ENCODE measurements at places on chromosomes 6 and 20.

DNA sequence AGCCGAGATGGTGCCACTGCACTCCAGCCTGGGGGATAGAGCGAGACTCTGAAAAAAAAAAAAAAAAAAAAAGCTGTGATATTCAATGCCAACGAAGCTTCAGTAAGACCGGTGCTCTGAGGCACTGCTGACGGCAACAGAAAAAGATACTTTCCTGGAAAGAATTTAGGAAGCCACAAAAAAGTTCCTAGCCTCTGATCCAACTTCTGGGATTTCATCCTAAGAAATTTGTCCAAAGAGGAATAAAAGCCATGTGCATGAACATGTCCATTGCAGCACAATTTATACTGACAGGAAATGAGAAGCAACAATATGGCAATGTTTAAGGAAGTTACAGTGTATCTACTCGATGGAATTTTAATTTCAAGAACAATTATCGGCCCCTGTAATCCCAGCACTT is 24.5 kb upstream of the CARMIL1 start:
- no peak for DNase-seq

GRCh38 chr6:80363501-80364122 is 257.1 kb downstream of the BCKDHB start:
- DNase-seq, result peak; percentile 70

GRCh38 chr6:20211037-20211940 is 980 bp downstream of the MBOAT1 start:
- DNase-seq, result no peak

GRCh38 chr6:130116273-130116672 is 97.9 kb downstream of the L3MBTL3 start:
- DNase-seq, result no peak

- peak; percentile 87 for DNase-seq
These were observed 56.7 kb upstream of the APCDD1L start for GRCh38 chr20:58571693-58572427.

DNA sequence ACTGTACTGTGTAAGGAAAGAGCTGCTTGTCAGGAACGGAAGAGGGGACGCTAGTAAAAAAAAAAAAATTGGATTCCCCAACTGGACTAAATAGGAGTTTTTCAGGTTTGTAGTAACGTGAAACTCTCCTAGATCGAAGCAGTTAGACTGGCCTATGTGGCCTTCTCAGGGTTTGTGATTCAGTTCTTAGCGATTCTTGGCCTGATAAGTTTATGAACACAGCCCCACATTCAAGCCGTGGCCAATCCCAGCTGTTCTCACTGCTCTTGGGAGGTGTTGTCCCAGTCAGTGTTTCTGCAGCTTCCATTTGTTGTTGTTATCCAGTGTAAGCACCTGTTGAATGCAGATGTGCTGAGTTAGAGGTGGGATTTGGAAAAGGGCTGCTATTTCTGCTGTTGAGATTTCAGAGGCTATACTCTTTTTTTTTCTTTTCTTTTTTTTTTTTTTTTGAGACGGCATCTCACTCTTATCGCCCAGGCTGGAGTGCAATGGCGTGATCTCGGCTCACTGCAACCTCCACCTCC is 29.7 kb downstream of the TAF8 start:
- DNase-seq, result no peak

DNA sequence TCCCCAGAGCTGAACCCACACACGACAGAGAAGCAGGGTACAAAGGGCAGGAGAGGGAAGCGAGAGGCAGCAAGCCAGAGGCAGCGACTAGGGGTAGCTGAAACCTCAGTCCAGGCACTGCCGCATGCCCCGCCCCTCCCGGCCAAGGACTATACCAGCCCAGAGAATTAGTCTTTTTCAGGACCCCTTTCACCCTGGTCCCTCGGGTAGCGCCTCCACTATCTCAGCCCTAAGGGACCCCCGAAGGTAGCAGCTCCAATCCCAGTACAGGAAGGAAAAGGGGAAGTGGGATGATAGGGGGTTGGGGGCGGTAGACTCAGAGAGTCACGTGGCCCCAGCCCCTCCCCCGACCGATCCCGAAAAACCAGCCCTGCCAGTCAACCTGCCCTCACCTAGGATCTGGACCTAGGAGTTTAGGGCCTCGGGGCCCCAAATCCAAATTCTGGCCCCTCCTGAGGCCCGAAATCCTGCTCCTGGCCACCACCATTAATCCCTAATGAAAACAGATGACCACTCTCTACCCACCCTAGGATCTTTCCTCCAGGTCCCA is 1.3 kb downstream of the RGL2 start:
- no peak for DNase-seq

DNA sequence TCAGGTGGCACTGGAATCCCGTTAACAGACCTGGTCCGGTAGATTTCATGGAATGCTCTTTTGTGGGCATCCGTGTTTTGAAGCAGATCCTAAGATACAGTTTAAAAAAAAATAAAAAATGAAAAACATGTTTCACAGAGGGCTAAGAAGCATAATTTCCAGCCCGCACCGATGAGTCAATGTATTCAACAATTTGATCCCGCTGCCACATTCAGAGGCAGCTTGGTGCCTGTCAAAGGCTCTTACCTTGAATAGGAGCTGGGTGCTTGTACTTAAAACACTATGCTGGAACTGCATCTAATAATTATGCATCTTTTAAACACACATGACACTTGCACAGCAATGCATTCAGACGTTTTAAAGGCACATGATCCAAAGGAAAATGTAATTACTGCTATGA is 164.8 kb downstream of the SYNE1 start:
- DNase-seq, result peak; percentile 13

DNA sequence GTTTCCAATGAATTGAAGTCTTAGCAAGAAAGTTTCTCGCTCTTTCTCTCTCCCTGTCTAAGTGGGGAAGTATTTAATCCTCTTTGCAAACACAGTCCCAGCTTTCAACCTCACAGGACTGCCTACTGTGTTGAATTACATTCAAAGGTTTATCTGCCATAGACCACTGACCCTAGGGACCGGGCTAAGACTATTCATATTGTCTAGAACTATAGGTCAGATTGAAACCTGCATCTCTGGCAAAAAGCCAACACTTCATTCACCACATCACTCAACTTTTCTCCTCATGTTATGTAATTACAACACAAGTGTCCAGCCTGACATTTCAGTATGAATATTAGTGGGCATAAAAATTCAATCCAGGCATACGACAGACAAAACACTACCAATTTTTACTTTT is 314.7 kb upstream of the RSPO3 start:
- DNase-seq, result no peak

DNA sequence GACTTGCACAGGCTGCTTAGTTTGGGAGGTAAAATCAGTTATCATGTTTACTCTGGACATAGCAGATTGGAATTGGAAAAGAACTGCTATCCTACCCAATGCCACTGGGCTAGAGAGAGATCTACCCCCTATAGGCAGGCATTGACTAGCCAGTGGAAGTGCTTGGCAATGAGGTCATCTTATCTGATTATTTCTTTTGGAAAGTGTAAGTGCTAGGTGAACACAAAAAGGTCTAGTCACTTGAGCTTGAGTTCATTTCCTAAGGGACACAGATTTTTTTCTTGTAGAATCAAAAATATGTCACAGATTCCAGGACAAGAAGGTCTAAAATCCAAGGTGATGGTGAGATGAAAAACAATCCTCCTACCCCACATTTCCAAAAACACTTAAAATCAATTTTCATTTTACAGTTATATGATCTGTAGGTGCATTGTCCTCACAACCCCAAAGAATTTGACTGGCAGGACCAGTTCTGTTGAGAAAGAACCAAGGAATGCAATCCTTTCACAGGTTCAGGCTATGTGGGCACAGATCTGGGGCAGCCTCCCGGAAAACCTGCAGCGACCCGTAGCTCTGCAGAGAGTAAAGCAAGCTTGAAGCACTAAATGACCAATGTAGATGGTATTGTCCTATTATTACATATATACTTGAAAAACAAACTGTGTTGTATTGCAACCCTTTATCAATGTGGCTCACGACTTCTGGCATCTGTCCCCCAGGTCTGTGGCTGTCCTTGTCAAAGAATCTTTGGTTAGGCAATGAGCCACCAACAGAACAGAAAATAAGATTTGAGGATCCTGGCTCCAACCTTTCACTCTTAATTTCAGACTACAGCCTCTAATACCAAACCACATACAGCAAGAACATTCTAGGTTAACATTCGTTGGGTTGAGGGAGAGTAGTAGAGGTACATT is 67.3 kb upstream of the ADTRP start:
- no peak for DNase-seq

DNA sequence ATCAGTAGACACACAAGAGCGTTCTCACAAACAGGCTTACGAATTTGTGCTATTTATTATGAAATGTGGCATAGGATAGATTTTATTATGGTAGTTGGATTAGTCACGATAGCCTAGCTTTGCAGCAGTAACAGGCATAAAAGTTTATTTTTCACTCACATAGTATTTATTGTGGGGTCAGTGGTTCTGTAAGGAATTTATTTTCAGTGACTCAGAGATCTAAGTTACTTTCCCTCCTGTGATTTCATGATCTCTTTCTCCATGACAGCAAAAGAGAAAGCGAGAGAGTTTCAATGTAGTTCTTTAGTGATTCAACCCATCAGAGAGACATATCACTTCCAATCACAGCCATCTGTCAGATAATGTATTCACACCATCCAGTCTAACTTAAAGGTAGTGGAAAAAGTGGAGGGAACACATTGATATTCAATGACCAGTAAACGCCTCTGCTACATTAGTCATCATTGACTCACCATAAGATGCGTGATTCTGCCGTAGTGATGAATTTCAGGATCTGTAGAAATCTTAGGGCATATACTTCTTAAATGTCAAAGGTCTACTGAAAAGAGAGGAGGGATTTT is 605.5 kb downstream of the HDGFL1 start:
- peak; percentile 94 for DNase-seq

DNA sequence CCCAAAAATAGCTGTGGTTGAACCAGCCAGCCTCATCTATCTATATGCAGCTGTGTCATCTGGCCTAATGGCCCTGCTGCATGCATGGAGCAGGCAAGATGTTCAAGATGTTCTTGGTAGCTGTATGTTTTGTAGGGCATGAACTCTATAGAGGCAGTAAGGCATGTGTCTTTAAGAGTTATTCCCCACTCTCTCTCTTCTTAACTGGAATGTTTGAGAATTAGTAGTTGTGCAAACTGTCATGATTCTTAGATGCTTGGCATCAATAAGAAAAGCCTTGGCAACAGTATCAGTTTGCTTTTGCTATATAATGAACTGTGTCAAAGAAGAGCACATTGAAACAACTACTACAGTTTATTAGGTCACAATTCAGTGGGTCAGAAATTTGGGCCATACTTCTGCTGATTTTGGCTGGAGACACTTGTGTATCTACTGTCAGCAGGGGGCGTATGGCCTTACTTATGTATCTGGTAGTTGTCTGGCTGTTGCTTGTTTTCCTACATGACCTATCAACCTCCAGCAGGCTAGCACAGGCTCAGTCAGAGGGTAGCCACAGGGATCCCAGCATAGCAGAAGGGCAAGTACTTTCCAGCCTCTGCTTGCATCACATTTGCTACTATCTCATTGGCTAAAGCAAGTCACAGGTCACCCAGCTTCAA is 56.1 kb upstream of the LAMP5 start:
- DNase-seq, result peak; percentile 26

- DNase-seq, result no peak
These were observed 99.5 kb downstream of the CD164 start for GRCh38 chr6:109282756-109283155.

DNA sequence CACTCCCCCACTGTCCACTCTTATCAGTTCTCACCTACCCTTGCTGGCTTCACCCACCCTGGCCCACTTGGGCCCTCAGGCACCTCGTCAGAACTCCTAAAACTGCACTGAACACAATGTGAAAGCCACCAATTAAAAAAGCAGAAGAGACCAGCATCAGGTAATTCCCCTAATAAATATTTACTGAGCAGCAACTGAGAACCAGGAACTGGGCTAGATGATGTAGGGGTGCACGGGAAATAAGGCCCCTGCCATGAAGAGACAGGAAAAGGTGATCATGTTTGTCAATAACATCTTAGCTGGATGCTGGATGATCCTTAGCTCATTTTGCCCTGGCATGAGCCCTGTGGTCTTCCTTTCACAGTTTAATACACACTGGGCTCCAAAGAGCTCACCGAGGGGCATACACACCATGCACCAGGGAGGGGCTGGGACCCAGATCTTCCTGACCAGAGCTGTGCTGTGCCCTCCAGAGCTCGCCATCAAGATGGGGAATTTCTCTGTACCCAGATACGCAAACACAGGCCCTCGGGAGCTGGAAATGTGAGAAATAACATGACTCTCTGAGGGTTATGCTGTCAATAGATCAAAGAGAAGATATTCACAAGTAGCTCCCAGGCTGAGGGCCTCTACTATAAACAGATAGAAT is 113.6 kb upstream of the SLC22A16 start:
- no peak for DNase-seq

DNA sequence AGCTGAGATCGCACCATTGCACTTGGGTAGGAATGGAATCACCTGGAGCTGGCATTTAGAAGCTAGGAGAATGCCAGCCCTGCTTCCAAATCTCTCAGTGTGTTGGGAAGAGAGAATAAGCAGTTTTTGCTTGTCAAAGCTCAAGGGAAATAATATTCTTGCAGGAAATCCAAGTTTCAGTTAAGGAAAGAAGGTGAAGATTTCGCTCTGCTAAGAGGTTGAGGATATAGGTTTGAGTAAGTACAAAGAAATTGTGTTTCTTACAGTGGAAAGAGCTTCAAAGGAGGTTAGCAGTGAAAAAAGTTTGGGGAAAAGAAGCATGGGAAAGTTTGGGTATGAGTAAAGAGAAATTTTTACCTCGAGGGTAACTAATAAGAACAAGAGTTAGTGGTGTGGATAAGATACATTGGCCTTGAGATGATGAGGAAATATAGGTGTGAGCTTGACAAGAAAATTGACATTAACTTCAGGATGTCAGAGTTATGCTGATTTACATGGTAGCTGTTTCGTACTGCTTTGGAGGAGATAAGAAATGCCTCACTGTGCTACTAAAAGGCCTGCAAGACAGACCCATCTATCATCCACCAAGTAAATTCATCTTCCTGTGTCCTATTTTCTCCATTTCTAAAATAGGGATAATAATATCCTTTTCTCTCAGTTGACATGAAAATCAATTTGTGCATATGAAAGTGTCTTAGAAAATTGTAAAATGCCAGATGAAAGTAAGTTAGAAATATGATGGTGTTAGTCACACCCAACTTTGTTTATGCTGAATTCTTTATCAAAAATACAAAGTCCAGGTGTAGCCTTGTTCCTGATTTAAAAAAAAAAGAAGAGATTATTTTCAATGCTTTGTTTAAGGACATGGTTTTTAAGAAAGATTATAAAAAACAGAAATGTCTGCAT is 12.8 kb upstream of the HINT3 start:
- no peak for DNase-seq

GRCh38 chr6:163637524-163637923 is 223.0 kb downstream of the QKI start:
- no peak for DNase-seq

DNA sequence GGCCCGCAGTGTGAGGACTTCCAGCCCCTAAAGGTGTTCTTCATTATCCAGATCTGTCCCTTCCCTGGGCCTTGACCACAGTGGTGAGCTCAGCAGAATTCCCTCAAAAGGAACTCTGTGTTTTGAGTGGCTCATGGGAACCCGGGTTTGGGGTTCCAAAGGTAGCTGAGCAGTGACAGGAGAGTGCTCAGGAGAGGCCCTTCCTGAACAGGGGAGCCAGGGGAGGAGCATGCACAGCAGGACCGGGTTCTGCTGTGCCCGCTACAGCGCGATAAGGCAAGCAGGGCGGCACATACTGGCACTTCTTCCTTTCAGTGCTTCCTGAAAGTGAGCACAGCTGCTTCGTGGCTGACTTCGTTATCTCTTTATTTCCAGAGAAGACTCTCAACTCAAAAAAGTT is 88.3 kb downstream of the SSR1 start:
- no peak for DNase-seq

Data from fibroblast of skin of right quadriceps (primary cell).